Astrocyte of the spinal cord (primary cell): ENCODE measurements at places on chromosomes 12 and 14.

- peak; percentile 77 for DNase-seq
These were observed 47.0 kb upstream of the LGR5 start for GRCh38 chr12:71392521-71393145.

DNA sequence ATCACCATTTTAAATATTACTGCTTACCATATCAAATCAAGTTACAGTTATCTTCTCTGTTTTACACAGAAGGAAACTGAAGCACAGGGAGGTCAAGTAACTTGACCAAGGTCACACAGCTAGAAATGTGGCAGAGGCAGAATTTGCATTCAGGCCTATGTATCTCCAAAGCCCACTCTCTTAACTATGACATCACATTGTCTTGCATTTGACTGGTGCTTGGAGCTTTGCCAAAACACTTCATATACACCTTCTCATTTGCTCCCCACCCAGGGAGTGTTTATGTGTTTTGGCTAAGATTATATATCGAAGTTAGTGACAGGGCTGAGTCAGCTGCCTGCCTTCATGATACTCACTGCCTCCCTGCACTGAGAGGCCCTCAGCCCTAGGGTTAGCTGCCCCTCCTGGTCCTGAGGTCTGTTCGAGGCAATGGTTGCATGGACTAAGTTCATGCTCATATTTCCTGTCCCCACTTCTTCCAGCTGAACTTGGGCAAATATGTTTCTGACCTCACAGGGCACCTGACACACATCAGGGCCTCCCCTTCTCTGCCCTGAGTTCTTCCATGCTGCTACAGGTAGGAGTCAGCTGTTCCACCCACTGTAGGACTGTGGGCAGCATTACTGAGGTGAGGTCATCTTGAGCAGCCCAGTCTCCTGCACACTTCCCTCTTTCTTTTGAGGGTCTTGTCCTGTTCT lies 1.8 kb downstream of the GALNT6 start:
- DNase-seq: no peak

DNA sequence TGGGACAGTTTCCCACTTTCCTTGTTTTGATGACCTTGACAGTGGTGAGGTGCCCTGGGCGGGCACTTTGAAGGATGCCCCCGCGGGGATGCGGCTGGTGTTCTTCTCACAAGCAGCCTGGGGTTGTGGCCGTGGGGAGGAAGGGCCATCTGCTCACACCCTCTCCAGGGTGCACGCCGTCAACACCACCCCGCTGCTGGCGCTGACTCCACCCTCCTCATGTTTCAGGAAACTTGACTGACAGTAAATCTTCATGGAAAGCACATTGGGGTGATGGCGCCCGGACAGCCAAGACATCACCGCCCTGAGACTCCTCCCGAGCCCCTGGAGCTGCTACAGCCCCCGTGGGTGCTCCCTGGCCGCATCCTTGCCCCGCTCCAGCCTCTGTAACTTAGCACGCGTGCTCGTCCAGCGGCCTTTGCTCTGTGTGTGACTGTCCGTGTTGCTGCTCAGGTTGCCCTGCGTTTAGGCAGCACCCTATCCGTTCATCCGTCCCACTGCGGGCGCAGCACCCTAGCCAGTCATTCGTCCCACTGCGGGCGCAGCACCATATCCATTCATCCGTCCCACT lies 150.2 kb upstream of the C14orf180 start:
- DNase-seq: no peak

- DNase-seq: no peak
These were observed 22.8 kb upstream of the NPFF start for GRCh38 chr12:53530061-53530460.

GRCh38 chr14:54221971-54222370 lies 174.8 kb upstream of the CDKN3 start:
- DNase-seq: no peak

DNA sequence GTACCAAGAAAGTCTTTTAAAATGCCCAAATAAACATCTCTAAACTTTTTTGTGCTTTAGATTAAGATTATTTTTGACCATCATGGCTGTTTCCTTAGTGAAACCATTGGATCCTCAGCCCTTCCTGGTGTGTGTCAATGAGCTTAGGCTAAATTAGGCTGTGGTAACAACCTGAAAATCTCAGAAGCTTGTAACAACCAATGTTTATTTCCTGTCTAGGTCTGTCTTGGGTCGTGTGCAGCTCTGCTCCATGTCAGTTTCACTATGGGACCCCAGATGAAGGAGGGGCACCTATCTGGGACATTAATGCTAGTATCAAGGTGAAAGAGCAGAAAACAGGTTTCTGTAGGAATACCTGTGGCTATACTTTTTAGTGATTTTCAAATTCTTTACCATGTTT lies 49.9 kb downstream of the KCNMB4 start:
- DNase-seq: no peak

- no peak for DNase-seq
These were observed 4.3 kb downstream of the P2RX4 start for GRCh38 chr12:121214166-121214777.

- no peak for DNase-seq
These were observed 223.9 kb downstream of the PTPRO start for GRCh38 chr12:15546102-15546701.

- DNase-seq: peak; percentile 75
These were observed 39.4 kb downstream of the NCOR2 start for GRCh38 chr12:124527861-124528561.

- peak; percentile 18 for DNase-seq
These were observed 192.4 kb downstream of the FUT8 start for GRCh38 chr14:65604936-65605335.

GRCh38 chr14:77837926-77838325 lies 38.0 kb downstream of the ADCK1 start:
- no peak for DNase-seq

DNA sequence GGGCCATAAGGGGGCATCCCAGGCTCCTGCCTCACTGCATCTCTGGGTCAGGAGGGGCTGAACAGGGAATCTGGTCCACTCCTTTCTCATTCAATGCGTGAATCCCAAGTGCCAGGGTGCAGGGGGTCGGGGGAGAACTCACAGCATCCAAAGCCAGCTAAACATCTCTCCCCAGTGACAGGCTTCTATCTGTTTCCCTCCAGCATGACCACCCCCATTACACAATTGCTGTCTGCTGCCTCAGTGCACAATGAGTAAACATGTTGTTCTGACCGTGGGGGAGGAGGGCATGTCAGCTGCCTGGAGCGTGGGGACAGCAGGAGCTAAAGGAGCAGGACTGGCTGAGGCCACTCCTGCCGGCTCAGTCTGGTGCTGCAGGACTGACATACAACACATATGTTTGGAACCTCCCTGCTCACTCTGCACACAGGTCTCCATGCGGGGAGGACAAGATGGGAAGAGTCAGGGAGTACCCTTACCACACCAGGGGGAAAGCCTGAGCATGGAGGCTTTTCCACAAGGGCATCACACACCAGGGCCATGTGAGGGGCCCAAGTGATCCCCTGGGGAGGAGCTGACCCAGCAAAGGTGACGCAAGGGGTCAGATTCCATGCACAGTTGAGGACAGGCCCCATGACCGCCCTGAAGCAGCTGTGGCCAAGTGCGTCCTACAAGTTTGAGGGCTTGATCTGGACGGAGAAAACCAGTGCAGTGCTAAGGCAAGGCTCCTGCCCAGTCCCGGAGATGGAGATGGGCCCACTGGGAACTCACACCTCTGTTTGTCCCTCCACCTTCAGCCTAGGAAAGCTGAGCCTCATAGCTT lies 1.4 kb downstream of the TNS2 start:
- DNase-seq: no peak

DNA sequence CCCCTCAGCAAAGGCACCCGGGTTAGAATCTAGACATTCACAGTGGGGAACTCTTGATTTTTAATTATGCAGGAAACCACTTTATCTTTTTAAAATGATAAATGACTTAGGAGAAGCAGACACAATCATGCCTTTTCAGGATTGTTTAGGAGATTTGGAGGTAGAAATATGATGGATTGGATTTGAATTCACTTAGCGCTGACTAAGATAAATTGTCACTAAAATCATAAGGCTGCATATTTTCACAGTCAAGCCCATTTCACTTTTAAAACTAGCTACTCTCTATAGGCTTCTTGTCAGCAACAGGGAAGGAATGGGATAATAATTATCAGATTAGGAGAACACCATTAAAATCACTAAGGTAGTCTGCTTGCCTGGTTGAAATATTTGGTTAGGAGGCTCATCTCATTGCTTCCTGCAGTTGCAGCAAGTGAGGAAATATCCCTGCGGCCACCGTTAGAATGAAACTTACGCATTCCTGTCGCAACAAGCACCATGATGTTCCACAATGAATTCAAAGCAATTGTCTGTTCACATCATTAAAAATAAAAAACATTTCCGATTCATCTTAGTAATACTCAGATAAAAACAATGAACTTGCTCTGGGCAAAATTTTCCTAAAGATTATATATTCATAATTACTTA lies 31.9 kb downstream of the DACT1 start:
- no peak for DNase-seq

- DNase-seq: no peak
These were observed 182.5 kb upstream of the RGS6 start for GRCh38 chr14:71749613-71750238.

DNA sequence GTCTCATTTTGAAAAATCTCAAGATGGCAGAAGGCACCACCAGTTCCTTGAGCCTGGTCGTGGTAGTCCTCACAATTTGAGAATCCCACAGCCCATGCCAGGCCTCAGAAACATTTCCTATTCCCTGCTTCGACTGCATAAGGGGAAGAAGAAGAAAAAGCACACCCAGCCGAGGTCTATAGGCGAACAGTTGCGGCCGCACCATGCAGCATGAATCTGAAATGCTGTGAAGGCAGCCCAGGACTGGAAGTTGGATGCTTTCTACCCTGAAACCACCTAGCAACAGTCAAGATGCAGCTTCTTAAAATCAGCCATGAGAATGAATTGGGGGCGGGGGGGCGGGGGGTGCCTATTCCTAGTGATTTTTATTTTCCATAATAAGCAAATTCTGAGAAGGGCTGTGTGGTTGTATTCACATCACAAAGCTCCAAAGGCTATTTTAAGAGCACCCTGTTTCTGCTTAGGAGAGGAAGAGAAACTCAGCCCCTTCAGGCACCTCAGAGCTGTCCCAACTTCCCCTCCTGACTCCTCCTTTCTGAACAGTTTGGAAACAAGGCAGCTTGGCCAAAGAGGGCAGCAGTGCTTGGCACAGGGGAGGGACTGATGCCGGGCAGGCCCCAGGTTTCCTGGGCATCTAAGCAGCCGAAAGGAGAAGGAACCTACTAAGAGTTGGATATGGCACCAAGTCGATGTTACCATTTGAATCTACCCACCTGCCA lies 172.5 kb upstream of the FOXN3 start:
- DNase-seq: no peak

GRCh38 chr12:19025582-19025981 lies 104.0 kb upstream of the PLEKHA5 start:
- no peak for DNase-seq

DNA sequence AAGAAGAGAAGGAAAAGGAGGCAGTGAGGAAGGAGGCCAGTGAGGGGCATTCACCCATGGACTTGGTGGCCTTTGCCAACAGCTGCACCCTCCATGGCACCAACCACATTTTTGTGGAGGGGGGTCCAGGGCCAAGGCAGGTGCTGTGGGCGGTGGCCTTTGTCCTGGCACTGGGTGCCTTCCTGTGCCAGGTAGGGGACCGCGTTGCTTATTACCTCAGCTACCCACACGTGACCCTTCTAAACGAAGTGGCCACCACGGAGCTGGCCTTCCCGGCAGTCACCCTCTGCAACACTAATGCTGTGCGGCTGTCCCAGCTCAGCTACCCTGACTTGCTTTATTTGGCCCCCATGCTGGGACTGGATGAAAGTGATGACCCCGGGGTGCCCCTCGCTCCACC lies 11.4 kb upstream of the SMARCD1 start:
- no peak for DNase-seq

- DNase-seq: peak; percentile 60
These were observed 33.3 kb downstream of the TULP3 start for GRCh38 chr12:2924019-2924418.

DNA sequence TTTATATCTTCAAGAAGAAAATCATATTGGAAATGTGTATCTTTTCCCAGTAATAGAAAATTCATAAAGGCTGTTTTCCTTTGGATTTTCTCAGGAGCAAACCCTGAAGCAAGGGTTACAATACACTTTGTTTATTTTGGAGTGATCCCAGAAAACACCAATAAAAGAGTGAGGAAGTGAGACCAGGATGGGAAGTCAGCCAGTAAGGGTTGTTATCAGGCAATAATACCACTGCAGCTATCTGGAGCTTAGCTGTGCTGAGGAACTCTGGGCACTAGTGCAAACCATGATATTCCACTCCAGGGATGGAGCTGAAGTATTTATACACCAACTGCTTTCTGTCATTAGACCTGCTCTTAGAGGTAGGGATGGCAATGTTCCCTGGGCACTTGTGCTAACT lies 1002.3 kb downstream of the FLRT2 start:
- DNase-seq: peak; percentile 46

DNA sequence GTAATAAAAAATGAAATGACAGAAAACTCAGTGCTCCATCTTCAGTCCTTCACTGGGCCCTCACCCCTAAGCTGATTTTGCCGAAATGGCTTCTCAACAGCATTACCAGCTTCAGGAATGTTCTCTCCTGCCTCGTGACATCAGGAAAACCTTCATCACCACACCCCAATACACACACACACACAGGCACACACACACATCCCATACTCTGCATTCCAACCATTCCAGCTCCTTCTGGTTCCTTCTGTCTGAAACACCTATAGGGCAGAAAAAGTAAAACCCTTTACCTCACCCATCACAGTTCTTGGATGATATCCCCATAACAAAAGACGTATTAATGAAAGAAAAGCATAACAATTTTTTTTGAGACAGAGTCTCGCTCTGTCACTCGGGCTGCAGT lies 75.9 kb downstream of the CCDC60 start:
- no peak for DNase-seq

DNA sequence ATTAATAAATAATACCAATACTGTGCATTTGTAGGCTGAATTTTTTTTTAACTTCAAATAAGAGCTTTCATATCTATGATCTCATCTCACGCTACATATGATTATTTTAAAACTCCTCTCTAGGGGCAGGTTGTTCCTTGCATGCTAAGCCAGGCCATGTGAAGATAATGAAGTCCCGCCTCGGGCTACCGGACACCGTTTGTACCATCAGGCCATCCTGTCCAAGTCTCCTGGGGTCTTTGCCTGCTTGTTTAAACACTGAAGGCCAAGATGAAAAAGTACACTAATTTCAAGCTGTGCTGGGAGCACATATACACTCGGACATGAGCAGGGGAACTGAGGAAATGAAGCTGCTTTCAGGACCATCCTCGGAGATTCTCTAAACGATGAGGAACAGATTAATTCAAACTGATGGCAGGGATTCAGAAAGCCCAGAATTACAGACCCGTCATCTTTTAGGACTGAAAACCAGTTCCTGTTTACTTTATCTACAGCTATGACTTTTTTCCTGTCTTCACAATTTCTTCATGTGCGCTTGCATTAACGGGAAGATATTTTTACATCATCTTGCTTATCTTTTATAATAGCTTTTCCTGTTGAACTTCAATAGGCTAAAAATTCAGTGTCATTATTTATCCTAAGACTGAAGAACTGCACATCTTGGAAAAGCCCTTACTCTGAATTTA lies 6.3 kb upstream of the ABHD12B start:
- DNase-seq: no peak

GRCh38 chr14:23445773-23446172 lies 10.3 kb upstream of the MYH7 start:
- DNase-seq: no peak
